Glutamatergic neuron (in vitro differentiated cells): ENCODE measurements at places on chromosomes 5 and 9. TPM values are rescaled to one million over a fixed set of nuclear protein-coding genes. Genes with fewer than 3 reads are reported as not detected.
A peak's percentile ranks its signal among the peaks of the same experiment; 100 is the strongest.

DNA sequence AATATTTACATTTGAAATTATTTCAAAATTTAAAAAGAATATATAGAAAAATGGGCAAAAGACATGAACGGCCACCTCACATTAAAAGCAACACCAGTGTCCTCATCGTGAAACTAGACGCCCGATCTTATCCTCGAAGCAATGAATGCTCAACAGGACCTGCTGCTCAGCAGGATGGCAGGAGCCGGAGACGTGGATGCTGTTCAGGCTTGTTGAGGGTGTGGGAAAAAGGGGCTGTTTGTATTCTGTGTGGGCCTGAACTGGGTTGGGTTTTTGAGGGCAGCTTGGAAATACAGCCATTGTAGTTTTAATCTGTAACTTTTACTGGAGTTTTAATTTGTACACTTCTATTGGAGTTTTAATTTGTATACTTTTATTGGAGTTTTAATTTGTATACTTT is 20.3 kb downstream of the EXOC3 start:
- DNase-seq, result no peak

GRCh38 chr5:110514030-110514429 is 212.4 kb downstream of the TMEM232 start:
- no peak for DNase-seq

DNA sequence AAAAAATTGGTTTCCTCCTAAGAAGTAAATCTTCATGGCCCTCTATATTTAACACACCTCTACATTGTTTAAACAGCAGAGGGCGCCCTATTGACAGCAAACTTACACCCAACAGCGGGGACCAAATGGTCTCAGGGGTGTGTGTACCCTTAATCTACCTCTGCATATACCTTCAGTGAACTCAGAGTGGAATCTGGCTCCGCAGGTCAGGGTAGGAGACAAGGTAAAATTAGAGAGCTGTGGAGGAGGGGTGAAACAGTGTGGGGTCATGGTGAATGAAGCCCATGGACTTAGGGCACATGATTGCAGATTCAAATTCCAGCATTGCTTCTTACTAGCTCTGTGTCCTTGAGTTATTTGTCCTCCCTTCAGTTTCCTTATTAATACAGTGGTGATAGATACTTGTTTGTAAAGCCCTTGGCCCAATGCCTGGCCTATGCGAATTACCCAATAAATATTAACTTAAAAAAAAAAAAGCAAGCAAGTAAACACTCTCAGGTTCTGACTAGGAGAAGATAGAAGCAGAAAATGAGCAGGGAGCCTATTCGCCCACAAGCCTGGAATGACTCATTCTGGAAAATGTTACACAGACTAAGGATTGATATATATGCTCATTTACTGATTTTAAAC is 122.9 kb downstream of the CAVIN4 start:
- DNase-seq, result no peak

DNA sequence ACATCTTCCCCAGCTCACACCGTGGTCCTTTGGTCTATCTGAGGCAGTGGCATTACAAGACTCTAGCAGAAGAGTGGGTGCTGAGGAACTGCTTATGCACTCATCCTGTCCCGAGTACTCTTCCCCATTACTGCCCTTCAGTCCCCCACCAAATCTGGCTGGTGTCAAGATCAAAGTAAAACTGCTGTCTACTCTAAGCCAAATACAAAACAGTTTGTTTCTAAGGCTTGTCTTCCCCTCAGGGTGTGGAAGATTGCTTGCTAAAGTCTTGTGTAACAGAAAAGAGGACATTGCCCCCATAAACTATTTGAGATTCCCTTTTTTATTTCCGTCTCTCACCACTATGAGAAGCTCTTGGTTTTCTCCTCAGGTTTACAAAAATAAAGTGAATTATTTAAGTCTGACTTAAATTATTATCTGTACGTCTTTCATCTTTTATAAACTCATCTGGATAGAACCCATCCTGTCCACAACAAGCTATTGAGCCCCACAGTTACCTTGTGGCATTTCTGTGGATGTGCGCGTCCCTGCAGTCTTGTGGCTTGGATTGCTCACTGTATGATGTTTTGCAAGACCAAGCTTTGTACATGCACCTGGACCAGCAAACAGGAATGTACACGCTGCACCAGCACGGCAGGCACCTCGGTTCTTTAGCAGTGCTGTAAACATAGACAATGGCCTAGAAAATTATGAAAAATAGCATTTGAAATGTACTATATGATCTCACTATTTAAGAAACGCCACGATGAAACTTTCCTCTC is 61.0 kb downstream of the CYSTM1 start:
- no peak for DNase-seq

Gene IFNK
- not detected for total RNA-seq

- no peak for DNase-seq
Measured at GRCh38 chr9:19998153-19998552, 209.3 kb upstream of the SLC24A2 start.

DNA sequence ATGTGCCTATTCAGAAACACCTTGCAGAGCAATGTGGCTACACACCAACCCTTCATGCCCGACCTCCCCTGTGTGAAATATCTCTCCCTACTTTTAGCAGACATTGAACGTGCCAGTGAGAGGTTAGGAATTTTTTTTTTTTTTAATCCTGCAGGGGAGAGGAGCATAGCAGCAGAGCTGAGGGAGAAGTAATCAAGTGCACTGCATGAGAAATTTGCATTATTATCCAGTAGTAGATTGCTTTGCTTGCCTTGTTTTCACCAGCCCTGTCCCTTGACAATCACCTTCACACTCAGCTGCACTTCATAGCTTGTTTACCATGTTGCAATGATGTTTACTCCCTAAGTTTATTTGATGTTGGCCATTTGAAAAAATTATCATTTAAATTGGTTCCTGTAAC is 489.6 kb upstream of the ZNF608 start:
- no peak for DNase-seq

DNA sequence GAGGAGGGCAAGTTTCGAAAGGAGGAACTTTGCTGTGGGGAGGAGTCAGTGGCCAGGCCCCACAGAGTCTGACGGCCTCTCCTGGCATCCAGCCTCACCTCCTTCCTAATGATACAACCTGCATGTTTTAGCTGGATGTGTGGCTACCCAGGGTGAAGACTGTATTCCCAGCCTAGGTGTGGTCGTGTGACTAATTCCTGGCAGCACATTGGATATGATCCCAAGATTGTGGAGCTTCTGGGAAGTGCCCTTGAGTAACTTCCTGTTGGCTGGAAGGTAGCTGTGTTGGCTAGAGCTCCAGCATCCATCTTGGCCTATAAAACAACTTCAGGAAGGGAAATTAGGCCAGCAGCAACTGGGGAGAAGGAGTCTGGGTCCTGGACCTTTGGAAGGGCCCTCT is 19.0 kb upstream of the LPCAT1 start:
- no peak for DNase-seq

Gene ADAMTS12
- total RNA-seq, result 0.54 TPM

DNA sequence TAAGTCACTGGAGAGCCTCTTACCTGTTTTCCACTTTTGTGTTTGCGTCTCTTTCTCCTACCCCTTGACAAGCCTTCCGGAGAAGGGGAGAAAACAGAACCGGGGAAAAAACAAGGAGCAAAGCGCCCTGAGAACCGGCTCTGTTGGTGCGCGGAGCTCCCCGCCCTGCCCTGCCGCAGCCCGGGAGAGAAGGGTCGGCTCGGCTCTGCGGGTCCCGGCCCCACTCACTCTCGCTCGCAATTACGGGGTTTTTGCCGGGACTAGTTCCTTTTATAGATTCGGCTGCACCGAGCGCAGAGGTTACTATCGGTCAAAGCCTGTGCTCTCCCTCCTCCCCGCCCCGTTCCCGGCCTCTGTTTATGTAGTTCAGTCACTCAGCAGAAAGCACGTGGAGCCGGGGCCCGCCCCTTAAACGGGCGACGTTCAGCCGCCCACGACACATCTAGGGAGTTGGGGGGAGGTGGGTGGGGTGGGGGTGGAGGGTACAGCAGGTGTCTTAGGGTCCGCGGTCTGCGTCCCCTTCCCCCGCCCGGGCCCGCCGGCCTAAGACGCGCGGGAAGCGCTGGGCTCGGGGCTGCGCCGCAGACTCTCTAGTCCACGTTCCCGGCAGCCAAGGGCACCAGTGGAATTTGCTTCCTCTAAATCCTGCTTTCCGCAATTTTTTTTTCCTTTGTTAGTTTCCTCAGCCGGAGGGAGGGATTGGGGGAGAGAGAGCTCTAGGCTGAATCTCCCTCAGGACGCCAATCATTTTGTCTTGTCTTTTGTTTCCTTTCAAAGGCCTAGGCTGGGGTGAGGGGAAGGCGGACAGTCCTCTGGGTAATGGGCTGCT is at the start of gene ABCA1:
ABCA1 (minus strand) TSS at position 244 of the 829 bp plus-strand sequence. CDS start 24,476 bp downstream, outside the sequence.
- DNase-seq, result peak; percentile 95

Gene SLC45A2
- total RNA-seq, result 0.76 TPM

Gene SHISAL2B
- not detected for total RNA-seq

GRCh38 chr9:106769331-106769730 is 93.6 kb upstream of the ZNF462 start:
- DNase-seq, result no peak

DNA sequence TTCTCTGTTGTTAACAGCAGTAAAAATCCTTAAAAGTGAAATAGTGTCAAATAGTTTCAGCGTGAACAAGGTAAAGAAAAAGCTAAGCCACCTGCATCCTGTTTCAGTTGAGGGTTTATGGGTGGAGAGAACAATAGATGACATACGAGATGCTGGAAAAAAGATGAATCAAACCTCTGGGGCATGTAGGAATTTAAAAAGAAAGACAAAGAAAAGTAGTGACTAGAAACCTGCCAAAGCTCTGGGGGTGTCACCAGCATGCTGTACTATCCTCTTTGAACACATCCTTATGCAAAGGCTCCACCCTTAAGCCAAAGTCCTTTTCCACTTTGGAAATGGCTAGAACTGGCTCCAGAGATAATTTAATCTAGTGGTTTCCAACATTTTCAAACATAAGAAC is 22.2 kb downstream of the SCAI start:
- DNase-seq, result no peak

DNA sequence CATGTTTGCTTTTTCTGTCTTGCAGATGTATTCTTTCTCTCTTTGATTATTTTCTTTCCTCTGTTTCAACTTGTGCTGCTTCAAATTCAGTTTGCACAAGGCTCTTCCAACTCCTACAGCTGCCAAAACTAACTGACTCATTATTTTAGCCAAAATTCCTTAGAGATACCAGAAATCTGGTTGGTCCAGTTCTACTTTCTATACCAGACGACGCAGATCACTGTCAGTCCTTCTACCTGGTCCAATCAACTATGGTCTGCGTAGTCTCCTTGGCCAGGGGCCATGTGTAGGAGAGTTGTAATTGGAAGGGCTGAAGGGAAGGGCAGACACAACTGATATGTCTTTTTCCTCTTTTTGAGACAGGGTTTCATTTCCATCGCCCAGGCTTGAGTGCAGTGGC is 51.9 kb upstream of the JAK2 start:
- DNase-seq, result no peak

DNA sequence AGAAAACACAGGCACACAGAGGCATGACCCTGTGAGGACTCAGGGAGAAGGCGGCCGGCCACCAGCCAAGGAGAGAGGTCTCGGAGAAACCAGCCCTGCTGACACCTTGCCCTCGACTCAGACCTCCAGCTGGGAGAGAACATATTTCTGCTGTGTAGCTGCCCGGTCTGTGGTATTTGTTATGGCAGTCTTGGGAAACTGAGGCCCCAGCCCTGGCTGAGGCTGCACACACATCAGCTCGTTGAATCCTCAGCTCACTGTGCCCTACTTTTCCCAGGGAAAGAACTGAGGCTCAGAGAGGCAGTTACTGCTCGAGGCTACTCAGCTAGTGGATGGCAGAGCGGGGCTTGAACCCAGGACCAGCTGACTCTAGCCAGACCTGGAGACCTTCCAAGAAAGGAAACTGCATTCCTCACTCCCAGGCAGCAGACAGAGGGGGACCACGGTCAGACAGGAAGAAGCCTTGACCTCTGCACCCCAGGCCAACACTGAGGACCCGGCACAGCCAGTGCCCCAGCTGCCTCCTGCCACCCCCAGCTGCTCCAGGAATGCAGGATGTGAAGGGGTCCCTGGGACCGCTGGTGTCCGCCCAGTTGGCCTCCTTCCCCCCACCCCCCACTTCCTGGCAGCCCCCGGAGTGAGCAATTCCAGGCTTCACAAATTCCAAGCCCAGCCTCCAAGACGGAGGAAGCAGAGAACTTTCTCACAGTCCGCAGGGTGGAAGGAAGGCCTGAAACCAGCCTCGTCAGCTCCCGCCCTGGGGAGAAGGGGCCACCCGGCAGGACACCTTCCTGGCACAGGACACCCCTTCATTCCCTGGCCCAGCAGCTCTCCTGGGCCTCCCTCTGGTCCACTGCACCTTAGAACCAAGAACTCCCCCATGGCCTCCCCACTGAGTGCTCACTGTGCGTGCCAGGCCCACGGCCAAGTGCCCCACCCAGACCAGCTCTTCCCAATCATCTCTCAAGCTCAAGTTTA is 69.9 kb downstream of the LRSAM1 start:
- DNase-seq, result no peak

DNA sequence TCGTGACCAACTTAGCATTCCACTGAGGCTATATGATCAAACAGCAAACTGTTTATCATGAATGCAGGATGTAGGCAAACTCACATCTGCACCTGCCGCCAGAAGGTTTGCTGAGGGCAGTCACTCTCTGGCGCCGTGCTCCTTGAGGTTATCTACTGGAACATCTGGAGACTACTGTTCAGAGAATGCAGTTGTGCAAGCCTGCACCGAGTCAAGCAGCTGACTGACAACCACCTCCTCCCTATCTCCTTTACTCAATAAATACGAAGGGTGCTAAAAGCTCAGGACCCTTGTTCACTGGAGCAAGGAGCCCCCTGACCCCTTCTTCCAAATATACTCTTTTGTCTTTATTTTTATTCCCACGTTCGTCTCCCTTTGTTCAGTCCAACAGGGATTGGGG is 27.1 kb downstream of the CCDC125 start:
- no peak for DNase-seq

DNA sequence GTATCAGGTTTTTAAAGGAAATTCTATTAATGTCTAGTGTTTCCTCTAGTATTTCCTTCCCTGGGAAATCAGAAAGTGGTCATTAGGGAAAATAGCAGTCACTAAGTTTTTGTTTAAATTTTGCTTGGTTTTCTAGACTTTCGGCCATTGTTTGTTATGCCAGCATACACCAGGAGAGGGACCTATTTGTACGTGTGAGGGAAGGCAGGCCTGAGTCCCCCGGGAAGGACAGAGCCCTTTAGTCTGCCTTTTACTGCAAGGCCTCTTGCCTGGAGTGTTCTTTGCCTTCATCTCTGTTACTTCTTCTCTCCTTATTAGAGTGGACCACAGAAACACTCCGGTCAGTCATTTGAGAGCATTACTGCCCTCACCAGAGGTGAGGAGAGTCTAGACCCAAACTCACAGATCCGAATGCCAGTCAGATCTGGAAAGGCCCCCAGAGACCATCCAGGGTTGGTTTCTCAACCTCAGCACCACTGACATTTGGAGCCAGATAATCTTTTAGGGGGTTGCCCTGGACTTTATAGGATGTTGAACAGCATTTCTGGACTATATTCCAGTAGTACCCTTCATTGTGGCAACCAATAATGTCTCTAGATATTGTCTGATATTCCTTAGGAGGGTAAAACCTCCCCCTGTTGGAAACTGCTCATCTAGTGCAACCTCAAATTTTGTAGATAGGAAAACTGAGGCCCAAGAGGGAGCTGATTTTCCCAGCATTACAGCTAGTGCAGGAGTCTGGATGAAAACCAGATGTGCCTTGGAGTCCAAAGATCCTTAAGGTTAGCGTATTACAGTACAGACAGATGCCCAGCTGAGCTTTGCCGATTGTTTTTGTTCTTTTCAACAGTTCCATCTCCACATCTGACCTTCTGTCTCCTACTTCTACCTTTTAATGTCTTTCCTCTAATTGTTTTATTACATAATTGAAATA is 93.0 kb upstream of the NIPAL4 start:
- peak; percentile 70 for DNase-seq
